ENCODE measurements at places on chromosomes 16 and 17. TPM values are rescaled to one million over a fixed set of nuclear protein-coding genes. Genes with fewer than 3 reads are reported as not detected.

Gene KRTAP2-3
- not detected for polyA plus RNA-seq

Gene RBFOX1
- polyA plus RNA-seq = not detected

Gene GGT6
- polyA plus RNA-seq = not detected

Gene ZFPM1
- polyA plus RNA-seq = 2.8 TPM

Gene HID1
- 6.2 TPM for polyA plus RNA-seq

Gene CD7
- not detected for polyA plus RNA-seq

DNA sequence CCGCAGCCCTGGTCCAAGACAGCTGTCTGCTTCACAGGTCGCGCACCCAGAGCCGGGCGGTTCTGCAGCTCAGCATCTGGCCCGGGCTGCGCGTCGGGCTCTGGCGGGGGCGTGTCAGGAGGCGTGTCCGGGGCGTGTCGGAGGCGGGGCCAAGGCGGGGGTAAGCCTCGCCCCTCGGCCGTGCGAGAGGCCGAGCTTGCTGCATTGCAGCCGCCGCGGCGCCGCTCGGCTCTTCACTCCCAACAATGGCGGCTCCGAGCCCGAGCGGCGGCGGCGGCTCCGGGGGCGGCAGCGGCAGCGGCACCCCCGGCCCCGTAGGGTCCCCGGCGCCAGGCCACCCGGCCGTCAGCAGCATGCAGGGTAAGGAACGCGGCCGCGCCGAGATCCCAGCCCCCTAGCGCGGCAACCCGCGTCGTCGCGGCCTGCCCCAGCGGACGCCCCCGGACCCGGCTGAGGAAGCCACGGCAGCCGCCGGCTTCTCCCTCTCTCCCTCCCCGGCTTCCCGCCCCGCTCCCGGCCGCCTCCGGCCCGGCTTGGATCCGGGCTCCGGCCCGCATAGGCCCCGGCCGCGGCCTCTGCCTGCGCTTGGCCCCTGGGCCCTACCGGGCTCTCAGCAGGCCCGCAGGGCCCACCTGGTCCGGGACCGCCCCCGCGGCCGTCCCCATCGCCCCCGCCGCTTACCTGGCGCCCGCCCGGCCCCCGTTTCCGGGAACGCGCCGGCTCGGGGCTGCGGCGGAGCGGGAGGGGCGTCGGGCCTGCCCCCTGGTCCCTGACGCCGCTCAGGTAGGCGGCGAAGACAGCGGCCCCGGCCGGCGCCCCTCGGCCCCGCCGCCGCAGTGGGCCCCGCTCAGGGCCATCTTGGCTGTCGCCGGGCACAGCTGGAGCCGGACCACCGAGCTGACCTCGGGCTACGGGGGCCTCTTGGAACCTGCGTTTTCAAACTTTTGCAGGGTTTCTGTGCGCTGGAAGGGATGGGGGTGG, at the start of gene MAP2K4:
TSS of gene MAP2K4 (plus strand) at position 236 of the 981 bp plus-strand sequence. CDS start at position 246, 10 bp downstream.
- peak; percentile 86 for DNase-seq

- no peak for DNase-seq
These were observed 682 bp downstream of the XAF1 start for GRCh38 chr17:6756425-6757031.

GRCh38 chr17:72137161-72137560, 16.3 kb downstream of the SOX9 start:
- no peak for DNase-seq

- DNase-seq = no peak
These were observed 154.6 kb downstream of the SEC14L1 start for GRCh38 chr17:77295241-77295853.

GRCh38 chr17:77634710-77635109, 323.8 kb upstream of the TNRC6C start:
- no peak for DNase-seq

DNA sequence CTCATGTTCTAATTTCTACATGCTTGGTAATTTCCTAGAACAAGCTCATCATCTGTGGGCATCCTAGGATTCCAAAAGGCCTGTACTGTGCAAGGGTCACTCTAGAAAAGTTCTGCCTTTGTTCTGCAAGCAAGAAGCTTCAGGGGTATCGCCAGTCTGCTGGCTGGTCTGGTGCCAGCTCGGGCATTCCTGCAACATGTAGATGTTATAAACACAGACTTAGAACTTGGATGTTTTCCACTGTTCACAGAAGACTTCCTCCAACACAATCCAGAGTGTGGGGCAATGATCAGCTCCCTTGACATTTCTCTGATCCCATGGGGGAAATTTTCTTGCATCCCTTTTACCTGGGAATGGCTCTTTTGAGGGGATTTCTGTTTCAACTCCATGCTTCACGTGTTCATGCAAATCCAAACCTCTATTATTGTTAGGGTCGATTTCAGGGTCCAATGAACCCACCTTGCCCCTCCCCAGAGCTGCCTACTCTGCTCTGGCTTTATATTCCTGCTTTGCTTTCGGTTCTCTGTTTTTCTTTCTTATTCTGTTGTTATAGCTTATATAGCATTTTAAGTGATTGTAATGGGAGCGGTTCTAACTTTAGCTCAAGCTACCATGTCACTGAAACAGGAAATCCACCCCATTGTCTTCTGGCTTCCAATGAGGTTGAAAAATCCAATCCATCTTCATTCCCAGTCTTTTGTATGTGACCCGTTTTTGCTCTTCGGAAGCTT, 25.3 kb downstream of the UBE2O start:
- DNase-seq = no peak

DNA sequence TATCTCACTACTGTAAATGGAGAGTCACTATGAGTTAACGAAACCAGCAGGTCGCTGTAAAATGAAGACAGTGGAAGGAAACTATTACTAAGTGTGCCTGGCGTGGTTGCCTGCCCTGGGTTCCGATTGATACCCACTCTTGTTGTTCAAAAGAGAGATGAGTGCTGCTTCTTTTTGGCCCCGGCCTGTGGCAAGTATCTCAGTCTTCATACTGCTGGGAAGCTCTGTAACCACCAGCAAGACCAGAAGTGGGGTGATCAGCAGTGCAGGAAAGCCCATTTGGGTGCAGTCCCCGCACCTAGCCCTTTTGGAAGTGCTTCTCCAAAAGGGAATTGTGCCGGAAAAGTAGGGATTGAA, 104.5 kb downstream of the SNX29 start:
- DNase-seq = no peak

DNA sequence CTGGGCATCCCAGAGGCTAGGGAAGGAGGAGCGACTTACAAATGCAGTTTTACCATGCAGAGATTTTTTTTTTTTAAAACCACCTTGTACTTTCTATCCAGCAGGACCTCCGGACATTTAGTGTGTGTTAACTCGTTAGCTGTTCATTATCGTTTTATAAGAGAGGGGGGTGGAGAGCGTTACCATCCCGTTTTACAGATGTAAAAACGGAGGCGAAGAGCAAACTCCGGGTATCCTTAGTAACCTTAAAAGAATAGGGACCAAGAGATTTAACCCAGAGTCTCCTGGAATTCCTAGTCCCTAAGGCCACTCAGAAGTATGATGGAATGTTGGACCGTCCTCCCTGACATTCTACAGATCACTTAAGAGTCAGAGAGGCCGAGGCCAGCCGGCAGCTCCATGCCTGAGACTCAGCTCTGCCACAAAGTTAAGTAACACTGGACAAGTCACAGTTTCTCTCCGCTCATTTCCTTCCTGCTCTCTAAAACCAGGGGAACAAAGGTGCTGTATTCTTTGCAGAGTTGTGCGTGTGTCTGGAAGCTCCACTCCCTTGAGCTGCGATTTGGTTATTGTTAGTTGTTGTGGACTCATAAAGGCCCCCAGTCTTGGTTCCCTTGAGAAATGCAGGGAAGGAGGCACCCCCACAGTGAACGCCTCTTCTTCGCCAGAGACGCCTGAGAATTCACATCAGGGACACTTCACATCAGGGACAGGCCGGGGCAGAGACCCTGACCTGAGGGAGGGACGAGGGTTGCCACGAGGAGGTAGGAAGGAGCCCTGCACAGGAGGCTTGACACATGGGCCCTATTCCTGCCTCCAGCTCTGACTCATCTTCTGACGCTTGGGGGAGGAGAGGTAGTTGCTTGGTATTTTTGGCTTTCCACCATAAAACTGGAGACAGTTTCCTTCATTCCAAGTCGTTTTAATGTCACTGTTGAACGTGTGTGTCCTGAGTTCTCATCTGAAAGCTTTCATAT, 1.2 kb downstream of the DUSP14 start:
- DNase-seq = peak; percentile 82

DNA sequence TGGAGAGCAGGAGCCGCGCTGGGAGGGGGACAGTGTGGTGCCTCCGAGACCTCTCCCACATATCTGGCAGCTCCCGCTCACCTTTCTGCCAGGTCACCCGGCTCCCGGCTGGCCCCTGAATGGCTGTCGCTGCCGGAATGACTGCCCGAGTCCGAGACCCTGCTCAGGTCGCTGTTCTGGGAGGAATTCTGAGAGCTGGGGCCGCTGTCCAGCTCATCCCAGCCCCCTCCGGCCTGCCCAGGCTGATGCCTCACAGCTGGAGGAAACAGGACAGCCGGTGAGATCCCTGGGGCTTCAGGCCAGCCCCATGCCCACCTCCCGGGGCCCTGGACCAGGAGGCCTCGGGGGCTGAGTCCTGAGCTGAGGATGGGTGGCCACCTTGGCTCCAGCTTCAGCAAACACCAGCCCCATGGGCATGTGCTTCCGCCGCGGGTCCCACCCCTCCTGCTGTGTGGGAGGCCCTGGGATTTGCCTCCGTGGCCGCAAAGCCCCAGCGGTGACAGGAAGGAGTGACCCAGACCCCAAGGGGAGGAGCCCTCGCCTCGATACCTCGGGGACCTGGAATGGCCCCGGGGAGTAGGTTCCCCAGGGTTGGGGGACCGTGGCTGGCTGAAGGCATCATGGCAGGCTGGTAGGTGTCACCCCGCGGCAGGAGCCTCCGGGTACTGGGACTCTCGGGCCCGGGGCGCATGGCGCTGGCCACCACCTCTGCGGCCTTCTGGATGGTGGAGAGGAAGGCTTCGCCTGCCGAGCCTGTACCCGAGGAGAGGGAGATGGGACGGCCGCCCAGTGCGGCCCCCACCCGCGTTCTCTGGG, 6.9 kb downstream of the TEPSIN start:
- DNase-seq = no peak

Data from A549 (cell line).